Bronchial epithelial cell (primary cell): ENCODE measurements at places on chromosomes 13 and 19. TPM values are rescaled to one million over a fixed set of nuclear protein-coding genes. Genes with fewer than 3 reads are reported as not detected.
A peak's percentile ranks its signal among the peaks of the same experiment; 100 is the strongest.

DNA sequence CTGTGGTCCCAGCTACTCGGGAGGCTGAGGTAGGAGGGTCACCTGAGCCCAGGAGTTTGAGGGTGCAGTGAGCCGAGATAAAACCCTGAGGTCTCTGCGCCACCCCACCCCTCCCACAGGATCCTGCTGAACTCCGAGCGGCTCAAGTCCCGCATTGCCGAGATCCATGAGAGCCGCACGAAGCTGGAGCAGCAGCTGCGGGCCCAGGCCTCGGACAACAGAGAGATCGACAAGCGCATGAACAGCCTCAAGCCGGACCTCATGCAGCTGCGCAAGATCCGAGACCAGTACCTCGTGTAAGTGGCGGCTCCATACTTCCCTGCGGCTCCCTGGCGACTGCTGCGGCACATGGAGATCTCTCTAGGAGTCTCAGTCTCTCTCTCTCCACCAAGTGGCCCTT, 6.6 kb upstream of the IFI30 start:
- DNase-seq, result no peak

DNA sequence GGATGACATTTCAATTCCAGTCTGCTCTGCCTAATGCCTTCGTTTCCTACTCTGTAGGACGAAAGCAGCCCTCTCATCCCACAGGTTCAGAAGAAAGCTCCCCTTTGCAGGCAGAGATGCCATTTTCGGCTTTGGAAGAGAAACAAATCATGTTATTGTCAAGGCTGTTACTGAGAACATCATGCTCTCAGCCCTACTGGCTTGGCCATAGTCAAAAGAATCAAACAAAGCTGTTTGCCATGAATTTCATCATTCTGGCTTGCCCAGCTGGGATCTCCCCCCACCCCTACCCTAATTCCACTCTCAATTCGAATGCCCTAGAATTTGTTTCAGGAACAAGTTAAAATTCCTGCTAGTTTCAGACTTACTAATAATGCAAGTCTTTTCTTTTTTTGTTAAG, 162.3 kb upstream of the SERP2 start:
- DNase-seq, result no peak

The NCR1 gene
- total RNA-seq, result not detected in 2 replicates

GRCh38 chr19:18046059-18046718, 38.2 kb downstream of the ARRDC2 start:
- DNase-seq, result peak; percentile 49

The PCDH8 gene
- total RNA-seq, result not detected in 2 replicates

GRCh38 chr13:44309794-44310757, 63.5 kb upstream of the SERP2 start:
- DNase-seq, result peak; percentile 76

DNA sequence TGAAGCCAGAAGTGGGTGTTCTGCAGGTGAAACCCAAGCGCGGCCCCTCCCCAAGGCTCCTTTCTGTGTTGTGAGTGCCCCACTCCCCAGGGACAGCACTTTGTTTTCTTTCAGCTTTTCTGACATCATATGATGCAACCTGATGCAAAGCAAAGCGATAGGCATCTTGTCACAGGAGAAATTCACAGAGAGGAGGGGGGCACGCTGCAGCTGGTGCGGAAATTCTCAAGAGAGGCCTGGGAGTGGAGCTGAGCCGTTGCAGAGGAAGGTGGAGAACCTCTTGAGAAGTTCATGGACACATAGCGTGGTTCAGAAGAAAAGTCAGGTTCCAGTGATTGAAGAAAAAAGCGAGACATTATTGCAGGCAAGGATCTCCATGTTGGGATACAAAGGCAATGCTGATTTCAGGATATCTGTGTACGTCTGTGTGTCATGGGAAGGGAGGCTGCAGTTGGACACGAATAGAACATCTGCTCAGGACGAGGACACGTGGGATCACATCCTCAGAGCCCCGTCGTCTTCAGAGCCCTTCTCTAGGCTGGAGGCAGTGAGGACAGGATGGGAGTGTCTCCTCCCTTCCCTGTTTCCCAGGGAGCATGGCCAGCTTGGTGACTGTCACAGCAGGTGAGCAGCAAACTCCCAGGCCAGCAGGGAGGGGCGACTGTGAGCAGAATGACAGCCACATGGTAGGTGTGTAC, 79.2 kb downstream of the IRS2 start:
- DNase-seq, result no peak
